DMS79 treated with DMSO at 0.1 percent for 48 hours (cell line): ENCODE measurements at places on chromosomes 4 and X.

GRCh38 chr4:177574446-177574845, 132.2 kb upstream of the AGA start:
- DNase-seq = no peak

DNA sequence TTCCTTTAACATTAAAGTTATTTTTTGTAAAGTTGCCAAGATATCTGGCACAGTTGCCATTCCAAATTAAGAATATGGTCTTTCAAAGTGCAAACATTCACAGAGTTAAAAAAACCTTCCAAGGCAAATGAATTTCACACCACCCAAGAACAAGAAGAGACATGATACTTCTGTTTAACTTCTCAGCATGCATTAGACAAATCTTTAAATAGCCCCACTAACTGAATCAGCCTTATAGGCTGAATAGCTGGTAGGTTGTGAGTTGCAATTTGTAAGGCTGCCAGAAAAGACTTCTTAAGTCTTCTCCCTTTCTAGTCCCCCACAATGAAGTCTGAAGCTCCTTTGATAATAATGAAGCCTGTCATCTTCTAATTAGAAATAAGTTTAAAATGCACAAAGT, 95.6 kb downstream of the MAPK10 start:
- DNase-seq = no peak

GRCh38 chr4:3390288-3390811, 51.4 kb upstream of the HGFAC start:
- no peak for DNase-seq

- DNase-seq = no peak
Observed at GRCh38 chr4:83758285-83758684, 222.4 kb downstream of the GPAT3 start.

DNA sequence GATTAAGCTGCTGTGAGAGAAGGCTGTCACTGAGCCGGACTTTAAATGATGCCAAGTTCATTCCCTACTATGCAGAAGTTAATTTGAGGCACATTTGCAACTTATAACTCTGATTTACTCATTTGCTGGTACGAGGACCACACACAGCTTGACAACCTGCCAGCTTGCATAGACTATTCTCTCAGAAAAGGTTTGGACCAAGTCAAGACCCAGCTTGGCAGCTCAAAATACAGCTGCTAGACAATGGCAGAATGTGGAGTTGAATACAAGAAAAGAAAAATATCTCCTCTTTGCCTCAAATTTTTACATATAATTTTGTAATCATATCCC, 338.9 kb downstream of the DHX15 start:
- DNase-seq = no peak

GRCh38 chr4:3729188-3729881, 36.9 kb upstream of the ADRA2C start:
- no peak for DNase-seq

DNA sequence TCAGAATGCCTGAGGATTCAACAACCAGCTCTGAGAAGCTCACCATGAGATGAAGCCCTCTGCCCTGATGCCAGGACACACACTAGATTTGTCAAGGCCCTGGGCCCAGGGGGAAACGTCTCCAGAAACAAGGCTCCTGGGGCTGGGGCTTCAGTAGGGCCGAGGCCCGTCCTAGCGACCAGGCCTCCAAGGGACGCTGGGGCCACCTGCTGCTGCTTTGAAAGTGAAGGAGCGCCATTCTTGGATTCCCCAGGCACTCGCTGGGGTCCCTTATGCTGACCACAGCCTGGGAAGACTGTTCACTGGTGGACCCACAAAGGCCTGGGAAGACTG, 23.9 kb downstream of the PDE6B start:
- DNase-seq = no peak

- DNase-seq = peak; percentile 56
Observed at GRCh38 chr4:80731436-80731835, 299.1 kb upstream of the BMP3 start.

DNA sequence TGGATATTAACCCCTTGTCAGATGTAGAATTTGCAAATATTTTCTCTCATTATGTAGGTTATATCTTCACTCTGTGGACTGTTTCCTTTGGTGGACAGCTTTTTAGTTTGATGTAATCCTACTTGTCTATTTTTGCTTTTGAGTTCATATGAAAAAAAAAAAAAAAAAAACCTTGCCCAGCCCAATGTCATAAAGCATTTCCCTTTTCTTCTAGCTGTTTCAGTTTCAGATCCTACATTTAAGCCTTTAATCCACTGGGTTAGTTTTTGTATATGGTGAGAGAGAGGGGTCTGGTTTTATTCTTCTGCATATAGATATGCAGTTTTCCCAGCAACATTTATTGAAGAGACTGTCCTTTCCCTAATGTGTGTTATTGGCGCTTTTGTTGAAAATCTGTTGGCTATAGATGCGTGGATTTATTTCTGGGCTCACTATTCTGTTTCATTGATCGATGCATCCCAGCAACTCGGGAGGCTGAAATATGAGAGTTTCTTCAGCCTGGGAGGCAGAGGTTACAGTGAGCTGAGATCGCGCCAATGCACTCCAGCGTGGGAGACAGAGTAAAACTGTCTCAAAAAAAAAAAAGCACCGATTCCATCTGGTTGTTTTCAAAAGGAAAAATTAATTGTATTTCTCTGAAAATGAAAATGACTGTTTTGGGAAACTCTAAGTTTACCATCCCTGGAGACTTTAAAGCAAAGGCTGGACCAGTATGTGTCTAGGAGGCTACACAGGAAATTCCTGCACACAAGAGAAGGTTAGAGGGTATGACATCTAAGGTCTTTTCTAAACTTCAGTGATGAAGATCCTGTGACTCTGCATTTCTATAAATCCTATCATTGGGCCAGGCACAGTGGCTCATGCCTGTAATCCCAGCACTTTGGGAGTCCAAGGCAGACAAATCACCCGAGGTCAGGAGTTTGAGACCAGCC, 35.6 kb downstream of the STEEP1 start:
- no peak for DNase-seq
